RPMI7951 (cell line): ENCODE measurements at places on chromosomes 3 and 15. TPM values are rescaled to one million over a fixed set of nuclear protein-coding genes. Genes with fewer than 3 reads are reported as not detected.
A peak's percentile ranks its signal among the peaks of the same experiment; 100 is the strongest.

DNA sequence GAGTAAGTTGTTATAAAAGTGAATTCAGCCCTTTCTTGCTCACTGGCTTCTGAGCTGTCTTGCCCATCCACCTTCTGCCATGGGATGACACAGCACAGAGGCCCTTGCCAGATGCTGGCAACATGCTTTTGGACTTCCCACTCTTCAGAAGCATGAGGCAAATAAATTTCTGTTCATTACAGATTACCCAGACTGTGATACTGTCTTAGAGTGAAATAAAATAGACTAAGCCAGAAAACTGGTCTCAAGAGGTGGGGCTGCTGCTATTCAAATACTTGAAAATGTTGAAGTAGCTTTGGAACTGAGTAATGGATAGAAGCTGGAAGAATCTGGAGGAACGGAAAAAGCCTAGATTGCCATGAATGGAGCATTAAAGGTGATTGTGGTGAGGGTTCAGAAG is 170.4 kb downstream of the ZMAT3 start:
- DNase-seq = no peak

Gene ISLR
- total RNA-seq = 2.5 and 8.8 TPM in 2 replicates

GRCh38 chr3:58184309-58184981 is 26.3 kb downstream of the DNASE1L3 start:
- no peak for DNase-seq

Gene ACAN
- 0.78 and 0.96 TPM in 2 replicates for total RNA-seq

- no peak for DNase-seq
Observed at GRCh38 chr15:73777741-73778140, 24.6 kb upstream of the INSYN1 start.

Gene FGD5
- 5.3 and 7.9 TPM in 2 replicates for total RNA-seq

Gene USP13
- 13.8 and 16.2 TPM in 2 replicates for total RNA-seq

DNA sequence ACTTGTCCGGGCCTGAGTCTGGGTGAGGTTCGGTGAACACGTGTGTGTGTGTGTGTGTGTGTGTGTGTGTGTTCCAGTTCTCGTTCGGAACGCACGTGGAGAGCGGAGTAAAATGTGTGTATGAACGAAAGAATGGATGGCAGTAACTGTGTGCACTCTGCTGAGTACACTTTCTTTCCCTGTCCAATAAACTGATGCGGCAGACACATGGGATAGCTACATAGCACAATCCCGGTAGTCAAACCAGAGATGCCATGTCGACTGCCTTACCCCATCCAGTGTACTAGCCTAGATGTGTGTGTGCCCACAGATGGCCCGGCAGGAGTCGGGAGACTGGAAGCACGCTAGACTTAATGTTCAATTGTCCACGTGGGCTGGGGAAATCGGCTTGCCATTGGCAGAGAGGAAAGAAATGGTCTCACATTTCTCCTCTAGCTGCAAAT is 507 bp upstream of the GOLIM4 start:
- peak; percentile 93 for DNase-seq

DNA sequence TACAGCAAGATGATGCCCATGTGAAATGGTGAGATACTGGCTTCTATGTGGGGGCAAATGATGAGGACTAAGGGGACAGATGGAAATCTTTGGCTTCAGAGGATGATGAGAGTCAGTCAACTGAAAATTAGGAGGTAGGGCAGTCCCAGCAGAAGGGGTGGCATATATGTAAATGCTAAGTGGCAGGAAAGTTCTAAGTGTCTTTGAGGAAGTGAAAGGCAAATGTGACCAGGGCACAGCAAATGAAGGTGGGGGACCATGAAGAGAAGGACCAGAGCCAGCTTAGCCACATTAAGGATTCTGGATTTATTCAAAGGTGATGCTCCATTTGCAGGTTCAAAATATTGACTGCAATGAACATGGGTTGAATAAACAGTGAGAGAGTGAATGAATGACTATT is 29.2 kb upstream of the LIMD1 start:
- no peak for DNase-seq

DNA sequence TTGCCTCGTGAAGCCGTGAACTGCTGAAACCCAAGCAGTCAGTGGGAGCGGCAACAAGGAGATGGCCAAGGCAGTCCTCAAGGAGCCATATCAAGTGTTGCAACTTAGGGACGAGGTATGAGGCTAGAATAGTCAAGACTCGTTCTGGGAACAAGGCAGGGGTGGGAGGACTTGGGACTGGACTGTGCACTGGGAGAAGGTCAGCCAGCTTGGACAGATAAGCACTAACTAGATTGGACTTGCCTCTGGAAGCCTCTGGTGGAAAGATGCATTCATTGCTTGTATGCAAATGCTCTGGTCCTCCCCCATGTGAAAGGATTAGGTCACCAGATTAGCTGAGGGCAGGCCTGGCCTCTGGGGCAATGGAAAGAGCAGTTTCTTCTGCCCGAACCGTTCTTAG is 123.3 kb upstream of the CTNNB1 start:
- DNase-seq = peak; percentile 27

Gene LCTL
- total RNA-seq = 2.2 and 2.8 TPM in 2 replicates

DNA sequence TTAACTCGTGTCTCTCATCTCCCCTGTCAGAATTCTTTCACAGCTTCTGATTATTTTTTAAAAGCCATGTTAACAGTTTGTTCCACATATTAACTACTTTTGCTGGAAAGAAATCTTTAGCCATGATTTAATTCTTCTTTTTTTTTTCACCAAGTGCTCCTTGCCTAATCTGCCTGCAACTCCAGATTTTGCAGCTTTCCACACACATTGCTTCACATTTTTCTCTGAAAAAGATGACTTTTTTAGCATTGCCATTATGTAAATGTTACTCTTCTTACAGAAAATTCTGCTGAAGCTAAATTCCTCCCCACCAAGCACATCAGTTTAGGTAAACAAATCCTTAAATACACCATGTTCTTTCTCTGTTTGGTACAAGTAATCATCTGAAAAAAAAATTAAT is 23.4 kb upstream of the PPARG start:
- no peak for DNase-seq

Gene PLA2G4E
- not detected in 2 replicates for total RNA-seq

GRCh38 chr3:10557781-10558373 is 52.5 kb upstream of the ATP2B2 start:
- DNase-seq = peak; percentile 97

DNA sequence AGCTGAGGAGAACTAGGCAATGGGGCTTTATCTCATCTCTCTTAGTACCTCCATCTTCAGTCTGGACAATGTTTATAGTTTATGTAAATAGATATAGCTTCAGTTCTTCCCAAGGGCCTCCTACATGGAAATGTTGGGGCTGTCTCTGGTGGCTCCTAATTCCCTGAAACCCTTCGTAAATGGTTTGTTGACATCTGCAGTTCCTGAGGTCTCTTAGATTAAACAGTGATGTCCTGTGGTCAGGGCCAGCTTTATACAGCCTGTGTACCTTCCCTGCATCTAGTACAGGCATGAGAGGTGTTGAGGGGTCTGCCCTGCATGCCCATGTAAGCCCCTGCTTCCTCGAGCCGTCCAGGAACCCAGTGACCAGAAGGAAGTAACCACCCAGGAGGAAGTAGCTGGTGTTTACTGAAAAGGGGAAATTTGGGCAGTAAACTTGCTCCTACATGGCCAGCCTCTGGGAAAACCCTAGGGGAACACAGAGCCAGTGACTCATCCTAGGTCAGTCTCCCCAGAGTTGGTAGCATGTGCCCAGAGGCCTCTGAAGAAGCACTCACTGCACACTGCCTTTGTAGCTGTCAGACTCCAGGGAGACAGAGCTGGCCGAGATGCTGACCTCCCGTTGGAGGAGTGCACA is 4.7 kb upstream of the TBC1D2B start:
- peak; percentile 52 for DNase-seq

- DNase-seq = peak; percentile 34
Observed at GRCh38 chr15:63322541-63322940, 45.1 kb downstream of the APH1B start.

DNA sequence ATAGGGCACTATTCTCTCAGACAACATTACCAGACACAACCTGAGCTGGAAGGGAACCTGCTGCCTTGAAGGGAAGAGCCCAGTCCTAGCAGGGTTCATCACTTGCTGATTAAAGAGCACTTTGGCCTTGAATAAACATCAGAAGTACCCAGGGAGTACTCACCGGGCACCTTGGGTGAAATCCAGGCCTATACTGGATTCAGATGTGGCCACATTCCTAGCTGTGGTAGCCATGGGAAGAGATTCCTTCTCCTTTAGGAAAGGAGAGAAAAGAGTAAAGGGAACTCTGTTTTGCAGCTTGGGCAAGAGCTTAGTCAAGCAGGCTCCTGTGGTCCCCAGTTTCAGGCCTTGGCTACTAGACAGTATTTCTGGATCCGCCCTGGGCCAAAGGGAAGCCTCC is 195.0 kb downstream of the SPATA16 start:
- DNase-seq = no peak

- DNase-seq = no peak
Observed at GRCh38 chr3:34056181-34056910, 257.9 kb downstream of the PDCD6IP start.
